ENCODE measurements at places on chromosomes 6 and 20.

DNA sequence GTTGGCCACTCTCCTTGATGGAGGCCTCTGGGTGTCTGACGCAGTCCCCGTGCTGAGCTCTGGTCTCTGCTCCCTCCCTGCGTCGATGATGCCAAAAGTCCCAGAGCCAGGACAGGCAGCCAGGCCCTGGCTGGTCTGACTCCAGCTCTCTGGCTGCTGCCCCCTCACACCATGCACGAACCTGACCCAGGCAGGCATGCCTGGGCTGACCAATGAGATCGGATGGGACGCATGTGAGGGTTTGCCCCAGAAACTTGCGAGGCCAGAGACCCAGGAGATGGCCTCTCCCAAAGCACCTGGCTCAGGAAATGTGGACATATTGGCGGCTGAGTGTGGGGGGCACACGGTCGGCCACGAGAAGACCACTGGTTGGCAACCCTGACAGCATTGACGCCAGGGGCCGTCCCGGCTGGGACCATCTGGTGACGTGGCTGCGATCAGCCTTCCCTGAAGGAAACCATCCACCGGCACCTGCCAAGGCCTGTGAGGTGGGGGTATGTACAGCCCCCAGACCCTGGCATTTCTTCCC is 51.2 kb upstream of the FRMD1 start:
- no peak for DNase-seq

GRCh38 chr6:110687326-110687725 is 127.9 kb downstream of the CDK19 start:
- DNase-seq, result no peak

DNA sequence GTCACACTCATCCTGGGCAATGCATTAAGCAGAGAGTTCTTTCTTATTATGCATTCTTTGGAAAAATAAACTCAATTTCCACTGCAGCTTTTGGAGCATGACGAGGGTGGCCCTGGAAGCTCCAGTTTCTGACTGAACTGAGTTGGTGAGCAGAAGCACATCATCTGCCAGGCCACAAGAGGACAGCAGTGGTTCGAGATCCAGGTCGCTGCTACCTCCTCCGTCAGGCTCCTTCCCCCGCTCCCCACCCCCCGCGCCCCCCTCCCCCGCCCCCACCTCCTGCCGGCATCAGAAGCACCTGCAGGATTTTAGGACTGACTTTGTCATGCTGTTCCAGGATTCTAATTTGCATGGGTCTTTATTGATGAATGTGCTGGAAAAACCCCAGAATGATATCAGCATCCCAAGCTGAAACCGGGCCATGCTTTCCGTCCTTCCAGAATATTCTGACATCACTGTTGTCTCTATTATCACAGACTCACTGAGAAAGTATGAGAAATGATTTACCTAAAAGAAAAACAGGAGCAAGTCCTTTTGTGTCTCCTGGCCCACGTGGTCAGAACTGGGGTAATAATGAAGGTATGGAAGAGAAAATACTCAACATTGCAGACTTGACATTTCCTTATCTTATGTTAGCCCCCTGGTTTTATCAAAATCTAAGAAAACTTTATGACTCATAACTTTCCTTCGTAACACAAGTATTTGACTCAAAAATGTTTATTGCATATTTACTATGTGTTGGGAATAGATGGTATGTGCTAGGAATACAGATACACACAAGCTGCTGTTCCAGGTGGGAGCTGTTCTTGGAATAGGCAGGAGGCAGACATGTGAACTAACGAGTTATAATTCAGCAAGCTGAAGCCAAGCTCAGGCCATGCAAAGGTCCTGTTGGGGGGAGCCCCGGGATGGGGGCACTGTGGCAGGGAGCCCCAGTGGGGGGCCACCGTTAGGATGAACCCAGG is 220.2 kb upstream of the EXOC2 start:
- no peak for DNase-seq

DNA sequence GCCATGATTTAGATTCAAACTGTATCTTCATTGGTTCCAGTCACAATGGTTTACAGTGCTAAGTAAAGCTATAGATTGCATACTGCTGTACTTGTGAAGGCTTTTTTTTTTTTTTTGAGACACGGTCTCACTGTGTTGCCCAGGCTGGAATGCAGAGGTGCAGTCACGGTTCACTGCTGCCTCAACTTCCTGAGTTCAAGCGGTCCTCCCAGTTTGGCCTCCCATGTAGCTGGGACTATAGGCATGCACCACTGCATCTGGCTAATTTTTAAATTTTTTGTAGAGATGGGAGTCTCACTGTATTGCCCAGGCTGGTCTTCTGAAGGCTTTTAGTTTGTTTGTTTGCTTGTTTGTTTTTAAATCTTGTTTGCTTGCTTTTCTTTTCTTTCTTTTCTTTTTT is 24.9 kb downstream of the ITCH start:
- no peak for DNase-seq

DNA sequence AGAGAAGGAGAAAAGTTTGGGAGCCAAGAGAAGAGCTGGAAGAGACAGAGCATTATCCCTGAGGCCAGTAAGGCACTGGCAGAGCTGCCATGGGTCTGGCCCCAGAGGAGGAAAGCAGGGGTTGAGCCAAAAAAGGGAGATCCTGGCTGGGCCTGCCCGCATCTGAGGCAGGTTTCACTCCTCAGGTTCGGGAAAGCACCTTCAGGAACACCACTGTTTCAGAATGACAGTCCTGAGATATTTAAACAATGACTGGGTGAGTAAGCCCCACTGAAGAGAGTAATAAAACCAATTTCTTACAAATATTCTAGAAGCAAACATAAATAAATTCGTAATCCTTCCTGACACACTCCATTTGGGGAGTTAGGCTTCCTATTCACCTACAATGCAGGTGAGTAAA is 152.2 kb downstream of the BACH2 start:
- DNase-seq, result no peak

DNA sequence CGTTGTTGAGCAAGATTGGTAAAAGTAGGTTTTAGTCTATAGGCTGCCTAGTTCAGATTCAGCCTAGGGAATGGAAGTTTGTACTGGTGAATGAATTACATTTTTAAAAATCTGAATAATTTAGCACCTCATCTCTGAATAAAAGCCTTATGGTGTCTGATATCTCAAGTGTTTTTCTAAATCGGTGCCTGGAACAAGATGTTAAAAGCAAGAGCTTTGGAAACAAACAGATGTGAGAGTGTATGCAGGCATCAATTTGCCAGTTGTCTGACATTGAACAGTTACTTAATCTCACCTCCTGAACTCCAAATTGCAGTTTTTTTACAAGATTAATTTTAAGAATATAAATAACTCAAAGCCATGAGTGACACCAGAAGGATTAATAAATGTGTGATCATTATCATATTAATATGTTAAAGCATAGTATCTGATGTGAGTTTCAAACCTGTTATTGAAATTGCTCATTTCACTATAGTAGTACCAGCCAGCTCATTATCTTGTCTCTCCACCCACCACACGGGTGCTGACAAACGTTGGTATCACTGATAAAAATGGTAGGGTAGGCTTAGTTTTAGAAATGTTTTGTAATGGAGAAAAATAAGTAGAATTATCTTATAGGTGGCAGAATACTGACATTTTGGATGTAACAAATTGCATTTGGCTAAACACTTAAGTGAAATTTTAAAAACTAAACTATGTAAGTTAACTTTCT is 157.3 kb downstream of the FAM83B start:
- no peak for DNase-seq

DNA sequence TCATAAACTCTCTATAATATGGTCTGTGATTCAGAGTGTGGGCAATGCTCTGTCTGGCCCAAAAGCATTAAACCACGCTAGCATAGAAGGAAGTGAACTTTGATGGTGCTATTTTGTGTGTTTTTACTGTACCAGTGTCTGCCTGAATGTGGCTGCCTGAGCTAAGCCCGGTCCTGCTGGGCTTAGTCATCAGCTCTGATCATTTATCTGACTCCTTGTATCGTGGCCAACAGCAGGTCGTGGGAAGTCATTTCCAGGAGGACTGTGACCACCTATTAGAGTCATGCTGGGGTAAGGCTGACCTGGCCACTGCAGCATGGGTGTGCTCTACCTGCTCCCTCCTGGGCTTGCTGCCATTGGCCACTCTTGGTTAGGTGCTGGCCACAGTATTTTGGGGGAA is 239.1 kb upstream of the CEP162 start:
- DNase-seq, result no peak

GRCh38 chr6:104402572-104402971 is 457.1 kb downstream of the HACE1 start:
- no peak for DNase-seq

DNA sequence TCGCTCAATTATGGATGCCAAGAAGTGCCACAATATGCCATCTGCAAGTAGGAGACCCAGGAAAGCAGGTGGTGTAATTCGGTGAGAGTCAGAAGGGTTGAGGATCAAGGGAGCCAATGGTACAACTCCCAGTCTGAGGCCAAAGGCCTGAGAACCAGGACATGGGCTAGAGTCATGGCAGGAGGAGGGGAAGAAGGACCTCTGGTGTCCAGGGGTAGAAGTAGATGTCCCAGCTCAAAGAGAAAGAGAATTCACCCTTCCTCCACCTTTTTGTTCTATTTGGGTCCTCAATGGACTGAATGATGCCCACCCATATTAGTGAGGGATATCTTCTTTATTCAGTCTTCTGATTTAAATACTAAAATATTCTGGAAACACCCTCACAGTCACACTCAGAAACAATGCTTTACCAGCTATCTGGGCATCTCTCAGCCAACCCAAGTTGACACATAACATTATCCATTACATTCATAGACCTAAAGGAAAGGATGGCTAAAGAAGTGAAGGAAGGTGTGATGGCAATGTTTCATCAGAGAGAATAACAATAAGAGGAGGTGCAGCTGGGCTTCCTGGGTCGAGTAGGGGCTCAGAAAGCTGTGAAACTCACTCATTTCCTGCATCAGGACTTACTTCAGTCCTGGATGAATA is 21.2 kb upstream of the HLA-DQA1 start:
- no peak for DNase-seq

GRCh38 chr20:4483486-4483885 is 238.2 kb upstream of the PRND start:
- no peak for DNase-seq

DNA sequence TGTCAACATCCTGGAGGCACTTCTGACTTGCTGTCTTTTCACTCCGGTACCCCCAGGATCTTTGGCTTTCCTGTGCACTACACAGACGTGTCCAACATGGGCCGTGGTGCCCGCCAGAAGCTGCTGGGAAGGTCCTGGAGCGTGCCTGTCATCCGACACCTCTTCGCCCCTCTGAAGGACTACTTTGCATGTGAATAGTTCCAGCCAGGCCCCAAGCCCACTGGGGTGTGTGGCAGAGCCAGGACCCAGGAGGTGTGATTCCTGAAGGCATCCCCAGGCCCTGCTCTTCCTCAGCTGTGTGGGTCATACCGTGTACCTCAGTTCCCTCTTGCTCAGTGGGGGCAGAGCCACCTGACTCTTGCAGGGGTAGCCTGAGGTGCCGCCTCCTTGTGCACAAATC is 12.0 kb upstream of the MAPRE1 start:
- no peak for DNase-seq

- DNase-seq, result no peak
Measured at GRCh38 chr6:13662651-13663334, 47.7 kb downstream of the NOL7 start.

DNA sequence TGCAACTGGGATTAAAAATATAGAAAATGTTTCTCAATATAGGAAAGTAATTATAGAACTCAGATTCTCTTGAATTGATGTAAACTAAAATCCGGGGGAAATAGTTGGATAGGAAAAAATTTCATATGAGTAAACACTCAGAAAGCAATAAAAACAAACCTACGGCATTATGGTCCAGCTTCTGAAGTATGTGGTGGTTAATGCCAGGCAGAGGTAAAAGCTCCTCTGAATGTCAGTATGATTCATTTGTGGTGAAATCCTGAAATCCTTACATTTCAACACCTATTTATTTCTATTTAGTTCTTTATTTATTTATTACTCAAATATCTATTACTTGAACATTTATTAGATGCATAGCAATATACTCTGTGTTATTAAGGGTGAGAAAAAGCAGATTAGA is 145.1 kb downstream of the RIMS1 start:
- no peak for DNase-seq

DNA sequence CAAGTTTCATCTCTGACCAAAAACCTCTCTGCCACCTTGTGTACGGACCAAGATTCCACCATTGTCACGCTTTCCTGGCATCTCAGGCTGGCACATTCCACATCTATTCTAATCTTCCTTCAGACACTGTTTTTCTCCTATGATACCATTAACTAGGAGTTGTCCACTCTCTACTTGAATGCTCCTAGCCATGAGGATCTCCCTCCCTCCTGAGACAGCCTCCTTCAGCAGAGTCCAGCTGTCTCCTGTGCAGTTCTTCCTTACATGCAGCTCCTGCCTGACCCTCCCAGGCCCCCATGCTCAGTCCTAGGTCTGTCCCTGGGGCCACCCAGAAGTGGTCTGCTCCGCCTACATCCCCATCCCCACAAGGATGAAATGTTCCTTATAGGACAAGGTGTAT is 90.9 kb downstream of the CHMP4B start:
- DNase-seq, result no peak

DNA sequence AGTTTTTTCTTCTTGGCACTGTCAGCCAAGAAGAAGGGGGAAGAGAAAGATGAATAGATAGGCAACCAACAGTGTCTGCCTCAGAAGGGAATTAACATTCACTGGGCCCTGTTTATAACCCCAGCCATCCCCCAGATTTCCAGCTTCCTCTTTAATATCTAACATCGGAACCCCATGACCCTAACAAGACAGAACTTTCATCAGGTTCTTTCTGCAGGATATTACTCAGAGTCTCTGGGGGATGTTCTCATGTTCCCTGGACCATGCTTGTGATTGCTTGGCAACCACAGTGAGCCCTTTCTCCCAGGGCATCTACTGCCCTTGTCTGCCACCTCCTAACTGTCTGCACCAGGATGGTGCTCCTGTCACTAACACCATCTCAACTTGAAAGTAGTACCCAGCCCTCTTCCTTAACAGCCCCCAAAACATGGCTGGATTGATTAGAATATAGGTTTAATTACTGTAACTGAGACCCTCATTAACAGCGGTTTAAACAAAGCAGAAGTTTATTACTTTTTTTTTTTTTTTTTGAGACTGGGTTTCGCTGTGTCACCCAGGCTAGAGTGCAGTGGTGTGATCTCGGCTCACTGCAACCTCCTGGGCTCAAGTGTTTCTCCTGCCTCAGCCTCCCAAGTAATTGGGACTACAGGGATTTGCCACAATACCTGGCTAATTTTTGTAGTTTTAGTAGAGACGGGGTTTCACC is 12.0 kb upstream of the PTPN1 start:
- no peak for DNase-seq

DNA sequence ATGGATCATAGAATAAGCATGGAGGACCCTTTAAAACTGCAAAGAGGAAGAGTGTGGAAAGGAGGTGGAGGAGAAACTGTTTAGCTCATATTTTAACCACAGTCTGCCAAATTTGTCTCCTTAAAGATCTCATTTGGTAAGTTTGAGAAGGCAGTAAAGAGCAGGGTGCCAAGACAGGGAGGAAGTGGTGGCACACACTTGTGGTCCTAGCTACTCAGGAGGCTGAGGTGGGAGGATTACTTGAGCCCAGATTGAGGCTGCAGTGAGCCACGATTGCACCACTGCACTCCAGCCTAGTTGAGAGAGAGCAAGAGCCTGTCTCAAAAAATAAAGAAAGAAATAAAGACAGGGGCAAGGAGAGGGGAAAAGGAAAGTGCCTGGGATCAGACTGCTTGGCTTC is 16.8 kb upstream of the DCBLD1 start:
- no peak for DNase-seq
